DMS79 (cell line): ENCODE measurements at places on chromosomes 12 and 14.

DNA sequence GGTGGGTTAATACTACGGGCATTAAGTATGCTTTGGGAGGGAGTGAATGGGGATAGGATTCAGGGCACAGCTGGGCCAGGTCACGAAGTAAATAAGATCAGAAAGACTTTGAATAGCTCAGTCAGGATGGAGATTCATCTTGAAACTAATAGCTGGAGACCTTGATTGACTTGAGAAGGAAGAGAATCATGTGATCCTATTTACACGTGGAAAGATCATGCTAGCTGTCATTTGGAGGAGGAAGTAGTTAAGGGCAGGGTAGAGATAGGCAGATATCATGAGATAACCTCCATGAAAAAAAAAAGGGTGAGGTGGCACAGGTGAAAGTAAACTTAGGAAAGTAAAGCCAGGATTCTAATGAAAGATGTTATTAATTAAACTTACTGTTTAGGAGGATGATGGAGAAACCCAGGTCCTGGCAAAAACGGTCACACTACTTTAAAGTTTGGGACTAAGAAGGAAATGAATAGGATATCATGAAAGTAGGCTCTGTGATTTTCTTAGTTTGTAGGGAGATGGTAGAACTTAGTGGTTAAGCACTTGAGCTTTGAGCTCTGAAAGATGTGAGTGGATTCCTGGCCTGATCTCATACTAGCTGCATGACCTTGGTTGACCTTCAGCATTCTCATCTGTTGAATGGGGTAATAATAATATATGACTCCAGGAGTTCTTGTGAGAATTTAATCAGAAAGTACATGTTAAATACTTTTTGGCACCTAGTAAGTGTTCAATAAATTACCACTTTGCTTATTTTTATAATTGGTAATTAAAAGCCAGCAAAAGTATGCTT lies 439.0 kb downstream of the NRXN3 start:
- DNase-seq = no peak

- DNase-seq = no peak
Observed at GRCh38 chr12:52944683-52945388, 4.1 kb upstream of the KRT18 start.

GRCh38 chr14:79426103-79426755 lies 785.1 kb downstream of the DIO2 start:
- no peak for DNase-seq

- DNase-seq = no peak
Observed at GRCh38 chr14:90523544-90523943, 126.7 kb downstream of the CALM1 start.

DNA sequence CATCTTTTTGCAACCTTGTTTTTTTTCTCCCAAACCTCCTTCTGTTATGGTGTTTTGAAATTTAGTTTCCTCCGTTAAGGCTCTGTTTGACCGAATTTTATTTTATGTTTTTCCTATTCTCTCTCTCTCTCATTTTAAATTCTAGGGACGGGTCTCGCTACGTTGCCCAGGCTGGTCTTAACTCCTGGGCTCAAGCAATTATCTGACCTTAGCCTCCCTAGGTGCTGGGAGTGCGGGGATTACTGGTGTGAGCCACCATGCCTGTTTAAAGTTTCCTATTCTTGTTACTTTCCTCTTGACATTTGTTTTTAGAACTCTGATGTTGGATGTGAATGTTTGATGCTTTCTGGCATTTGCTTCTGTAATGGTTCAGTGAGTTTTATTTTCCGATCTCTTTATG lies 1.0 kb downstream of the ZC3H14 start:
- DNase-seq = no peak

DNA sequence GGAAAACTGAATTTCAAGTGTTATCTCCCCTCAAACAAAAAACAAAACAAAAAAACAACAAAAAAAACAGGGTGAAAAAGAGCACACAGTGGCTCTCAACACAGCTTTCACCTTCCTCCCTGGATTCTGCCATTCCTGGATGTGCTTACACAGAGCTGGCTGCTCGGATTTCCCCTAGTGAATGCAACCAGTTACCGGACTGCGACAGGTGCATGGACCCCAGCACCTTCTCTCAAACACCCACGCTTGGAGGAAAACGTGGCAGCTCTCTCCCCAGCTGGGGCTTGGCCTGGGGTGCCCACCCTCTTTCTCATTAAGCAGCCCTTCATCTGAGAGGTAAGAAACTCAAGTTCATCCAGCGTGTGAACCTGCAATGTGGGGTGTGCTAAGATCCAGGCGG lies 33.5 kb upstream of the DICER1 start:
- no peak for DNase-seq

DNA sequence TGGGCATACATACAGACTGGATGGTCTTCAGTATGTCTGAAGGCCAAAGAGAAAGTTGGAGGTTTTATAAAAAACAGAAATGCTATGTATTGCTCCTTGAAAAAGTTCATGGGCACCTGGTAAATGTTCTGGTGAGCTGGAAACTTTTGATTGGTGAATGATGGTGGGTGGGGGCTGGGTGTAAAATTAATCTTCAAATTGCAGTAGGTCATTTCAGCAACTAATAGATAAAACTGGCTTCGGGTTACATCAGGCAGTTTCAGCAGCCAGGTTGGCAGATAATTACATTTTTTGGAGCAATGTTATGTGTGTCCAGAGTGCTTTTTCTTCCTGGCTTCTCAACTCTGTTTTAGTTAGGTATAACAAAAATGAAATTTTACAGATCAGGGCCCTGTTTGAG lies 35.3 kb downstream of the SDR9C7 start:
- no peak for DNase-seq

GRCh38 chr12:55955800-55956508 lies 9.9 kb downstream of the PMEL start:
- DNase-seq = no peak

- no peak for DNase-seq
Observed at GRCh38 chr14:35430459-35431199, 26.1 kb upstream of the NFKBIA start.

DNA sequence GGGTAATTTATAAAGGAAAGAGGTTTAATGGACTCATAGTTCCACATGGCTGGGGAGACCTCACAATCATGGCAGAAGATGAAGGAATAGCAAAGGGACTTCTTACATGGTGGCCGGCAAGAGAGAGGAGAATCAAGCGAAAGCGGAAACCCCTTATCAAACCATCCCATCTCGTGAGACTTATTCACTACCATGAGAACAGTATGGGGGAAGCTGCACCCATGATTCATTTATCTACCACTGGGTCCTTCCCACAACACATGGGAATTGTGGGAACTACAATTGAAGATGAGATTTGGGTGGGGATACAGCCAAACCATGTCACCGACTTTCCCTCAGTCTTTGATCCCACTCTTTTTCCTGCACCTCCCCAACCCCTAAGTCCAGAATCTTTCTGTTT lies 12.6 kb upstream of the CTDSP2 start:
- no peak for DNase-seq

DNA sequence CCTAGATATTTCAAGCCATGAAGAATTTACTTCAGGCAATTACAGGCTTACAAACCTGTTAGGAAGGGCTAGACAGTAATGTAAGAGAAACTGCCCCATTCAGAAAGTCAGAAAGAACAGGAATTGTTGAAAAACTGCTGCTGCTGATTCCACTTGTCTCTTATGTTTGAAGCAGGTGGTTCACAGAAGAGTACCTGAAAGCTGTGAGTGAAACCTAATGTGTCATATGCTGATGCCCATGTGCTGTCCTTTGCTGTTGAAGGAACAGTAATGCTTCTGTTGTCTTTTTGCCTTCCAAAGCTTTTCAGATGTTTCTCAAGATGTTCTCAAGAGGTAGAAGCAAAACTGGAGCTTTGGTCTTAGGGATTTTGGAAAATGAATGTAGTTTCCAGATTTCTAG lies 39.0 kb downstream of the MNAT1 start:
- DNase-seq = no peak
